ENCODE measurements at places on chromosomes 1 and 21. TPM values are rescaled to one million over a fixed set of nuclear protein-coding genes. Genes with fewer than 3 reads are reported as not detected.

GRCh38 chr1:239606850-239607400 lies 220.6 kb downstream of the CHRM3 start:
- peaks cover 4% of the 10 kb centered on the region for H3K27me3 ChIP-seq
- no peak overlapping the region for H3K4me3 ChIP-seq
- no peaks in the 10 kb centered on the region for H3K36me3 ChIP-seq
- no peak for DNase-seq

DNA sequence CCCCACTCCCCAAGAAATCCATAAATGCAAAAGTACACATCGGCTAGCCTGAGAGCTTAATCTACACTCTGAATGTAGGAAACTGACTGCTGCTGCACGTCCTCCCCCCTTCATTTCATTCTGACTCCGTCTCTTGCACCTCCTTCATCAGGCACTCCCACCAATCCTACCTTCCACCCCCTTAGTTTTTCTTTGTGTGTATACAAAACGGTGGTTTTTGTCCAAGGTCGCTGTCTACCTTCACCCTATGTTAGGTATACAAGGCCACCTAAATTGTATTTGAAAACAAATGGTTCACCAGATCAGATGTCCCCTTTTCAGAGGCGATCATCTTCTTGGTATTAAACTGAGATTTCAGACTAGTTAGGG lies 1.9 kb downstream of the WDR26 start:
- peaks cover 44% of the 10 kb centered on the region for H3K36me3 ChIP-seq
- DNase-seq: no peak
- peak overlapping the region; percentile 77 for H3K27ac ChIP-seq
- H3K4me3 ChIP-seq: peak overlapping the region; percentile 87
- H3K4me1 ChIP-seq: peaks cover 49% of the 10 kb centered on the region

DNA sequence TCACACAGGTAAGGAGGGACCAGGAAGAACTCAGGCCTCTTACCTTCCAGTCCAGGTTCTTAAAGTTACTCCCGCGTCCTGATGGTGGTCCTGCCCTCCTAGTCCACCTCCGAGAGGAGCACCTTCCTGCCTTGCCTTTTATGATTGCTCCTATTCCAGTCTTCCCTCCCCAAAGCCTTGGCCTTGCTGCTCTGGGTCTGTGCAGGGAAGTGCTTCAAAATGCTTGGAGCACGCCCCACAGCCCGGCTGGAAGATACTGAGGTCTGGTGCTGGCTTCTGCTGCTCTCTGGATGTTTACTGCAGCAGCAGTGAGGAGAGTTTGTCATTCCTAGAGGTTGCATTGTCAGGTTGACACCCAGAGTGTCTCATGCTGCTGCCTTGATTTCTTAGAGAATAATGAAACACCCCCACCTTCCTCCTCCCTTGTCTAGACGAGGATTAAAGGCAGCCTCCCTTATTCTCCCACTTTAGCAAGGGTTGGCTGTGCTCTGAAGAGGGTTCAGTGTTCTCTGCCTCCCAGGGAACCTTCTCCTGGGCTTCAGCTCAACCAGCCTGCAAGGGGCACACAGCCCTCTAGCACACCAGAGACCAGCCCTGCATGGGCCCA lies 142.2 kb upstream of the CACNA1E start:
- H3K36me3 ChIP-seq: no peaks in the 10 kb centered on the region
- DNase-seq: no peak
- H3K27me3 ChIP-seq: peaks cover 3% of the 10 kb centered on the region
- no peaks in the 10 kb centered on the region for H3K4me1 ChIP-seq
- H3K27ac ChIP-seq: no peak overlapping the region

DNA sequence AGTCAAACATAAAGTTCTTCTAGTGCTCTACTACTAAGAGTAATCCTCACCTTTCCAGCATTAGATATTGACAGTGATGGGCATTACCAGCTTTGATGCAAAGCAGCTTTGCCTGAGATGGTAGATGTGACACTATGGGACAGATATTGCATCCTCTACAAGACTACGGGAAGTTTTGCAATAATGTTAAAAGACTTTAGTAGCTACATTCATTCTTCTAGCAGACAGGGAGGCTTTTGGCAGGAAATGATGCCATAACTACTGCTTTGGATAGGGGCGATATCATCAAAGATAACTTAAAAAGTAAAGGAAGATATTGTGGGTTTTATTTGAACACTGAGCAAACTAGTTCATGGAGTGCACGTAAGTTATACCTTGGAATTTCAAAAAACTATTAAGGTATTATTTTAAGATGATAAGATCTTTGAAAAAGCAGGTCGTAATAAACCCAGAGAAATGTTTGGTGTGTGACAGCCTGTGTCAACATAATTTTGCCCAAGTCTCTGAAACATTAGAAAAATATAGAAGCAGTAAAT lies 368.3 kb upstream of the TMPRSS15 start:
- H3K27ac ChIP-seq: no peak overlapping the region
- H3K27me3 ChIP-seq: no peaks in the 10 kb centered on the region
- DNase-seq: no peak

GRCh38 chr1:197063212-197063611 lies 3.8 kb downstream of the F13B start:
- peaks cover 6% of the 10 kb centered on the region for H3K4me1 ChIP-seq
- H3K36me3 ChIP-seq: no peaks in the 10 kb centered on the region
- no peak for DNase-seq

DNA sequence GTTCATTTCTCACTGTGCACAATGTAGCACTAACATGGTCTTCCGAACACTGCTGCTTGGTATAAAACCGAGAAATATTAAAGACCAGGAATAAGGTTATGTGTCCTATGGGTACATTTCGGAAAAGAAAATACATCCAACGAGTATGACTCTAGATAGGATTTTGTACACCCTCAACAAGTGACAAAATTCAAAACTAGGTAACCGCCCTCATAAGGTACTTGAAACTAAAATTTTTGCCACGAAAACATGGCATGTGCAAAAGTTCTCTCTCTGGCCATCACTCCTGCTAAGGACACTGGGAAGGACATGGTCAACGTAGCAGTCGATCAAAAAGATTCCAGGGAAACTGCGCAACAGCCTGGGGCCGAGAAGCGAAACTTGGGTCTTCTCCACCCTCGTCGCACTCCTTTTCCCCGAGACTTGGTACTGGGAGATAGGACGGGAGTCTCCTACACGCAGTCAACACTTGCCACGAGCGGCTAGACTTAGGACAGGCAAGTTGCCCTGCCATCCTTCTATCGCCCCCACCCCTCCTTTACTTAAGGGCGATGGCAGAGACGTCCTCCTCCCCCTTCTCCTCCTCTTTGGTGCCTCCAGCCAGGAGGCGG lies 338 bp upstream of the TOR1AIP1 start:
- H3K36me3 ChIP-seq: peaks cover 25% of the 10 kb centered on the region
- H3K27ac ChIP-seq: peak overlapping the region; percentile 97
- DNase-seq: no peak
- peaks cover 39% of the 10 kb centered on the region for H3K4me1 ChIP-seq

DNA sequence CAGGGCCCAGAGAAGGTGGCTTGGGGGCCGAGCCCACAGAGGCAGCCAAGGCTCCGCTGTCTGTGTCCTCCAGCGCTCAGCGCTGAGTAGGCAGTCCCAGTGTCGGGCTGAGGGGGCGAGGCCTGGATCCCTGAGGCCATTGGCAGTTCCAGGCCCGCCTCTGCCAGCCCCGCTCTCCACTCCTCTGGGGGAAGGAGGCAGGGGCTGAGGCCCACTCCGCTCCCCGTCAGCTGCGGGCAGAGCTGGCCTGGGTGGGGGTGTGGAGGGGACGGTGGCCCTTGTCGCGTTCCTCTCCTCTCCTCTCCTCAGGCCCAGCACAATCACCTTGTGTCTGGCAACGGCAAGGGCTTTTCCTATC lies 132.8 kb downstream of the CASZ1 start:
- H3K4me1 ChIP-seq: no peaks in the 10 kb centered on the region
- no peak overlapping the region for H3K27ac ChIP-seq
- no peaks in the 10 kb centered on the region for H3K27me3 ChIP-seq
- no peak overlapping the region for H3K4me3 ChIP-seq
- H3K36me3 ChIP-seq: no peaks in the 10 kb centered on the region

DNA sequence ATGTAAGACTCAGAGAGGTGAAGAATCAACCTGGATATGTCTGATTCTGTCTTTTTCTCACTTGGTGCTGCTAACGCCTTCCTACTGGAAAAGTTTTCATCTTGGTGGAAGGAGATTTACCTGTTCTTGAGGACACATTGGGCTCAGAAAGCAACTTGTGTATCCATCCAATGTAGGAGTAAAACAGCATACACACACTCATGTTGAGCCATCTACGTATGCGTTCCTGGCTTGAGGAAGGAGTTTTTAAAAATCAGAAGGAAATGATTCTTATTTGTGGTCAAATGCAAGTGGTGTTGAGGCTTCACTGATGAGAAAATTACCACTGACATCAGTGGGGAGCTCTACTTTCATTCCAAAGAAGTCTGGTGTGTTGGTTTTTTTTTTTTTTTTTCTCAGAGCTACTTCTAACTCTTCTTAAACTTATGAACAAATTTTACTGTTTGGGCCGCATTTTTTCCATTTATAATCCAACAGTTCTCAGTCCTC lies 25.6 kb downstream of the XCL2 start:
- peak overlapping the region; percentile 66 for H3K27ac ChIP-seq
- no peak for DNase-seq
- peaks cover 73% of the 10 kb centered on the region for H3K4me1 ChIP-seq

GRCh38 chr1:31230378-31230777 lies 9.3 kb downstream of the NKAIN1 start:
- no peak overlapping the region for H3K4me3 ChIP-seq
- H3K36me3 ChIP-seq: no peaks in the 10 kb centered on the region
- DNase-seq: no peak
- no peaks in the 10 kb centered on the region for H3K4me1 ChIP-seq
- H3K27me3 ChIP-seq: peaks cover 11% of the 10 kb centered on the region

Gene GLUL
- total RNA-seq: 41.0 TPM

Gene PBX1
- not detected for total RNA-seq

All from activated T-helper 2 cell treated with anti-CD3 and anti-CD28 coated beads, Interferon-gamma antibody, Interleukin-2, Interleukin-4, amounts not matched to agents 10 μg/mL and 5 μg/mL and 100 μg/mL, durations not matched to agents 14 hours and 24 hours and 36 hours (primary cell).